ENCODE measurements at places on chromosomes 2 and 18.

- DNase-seq = no peak
Observed at GRCh38 chr2:46097714-46098480, 199.3 kb upstream of the EPAS1 start.

DNA sequence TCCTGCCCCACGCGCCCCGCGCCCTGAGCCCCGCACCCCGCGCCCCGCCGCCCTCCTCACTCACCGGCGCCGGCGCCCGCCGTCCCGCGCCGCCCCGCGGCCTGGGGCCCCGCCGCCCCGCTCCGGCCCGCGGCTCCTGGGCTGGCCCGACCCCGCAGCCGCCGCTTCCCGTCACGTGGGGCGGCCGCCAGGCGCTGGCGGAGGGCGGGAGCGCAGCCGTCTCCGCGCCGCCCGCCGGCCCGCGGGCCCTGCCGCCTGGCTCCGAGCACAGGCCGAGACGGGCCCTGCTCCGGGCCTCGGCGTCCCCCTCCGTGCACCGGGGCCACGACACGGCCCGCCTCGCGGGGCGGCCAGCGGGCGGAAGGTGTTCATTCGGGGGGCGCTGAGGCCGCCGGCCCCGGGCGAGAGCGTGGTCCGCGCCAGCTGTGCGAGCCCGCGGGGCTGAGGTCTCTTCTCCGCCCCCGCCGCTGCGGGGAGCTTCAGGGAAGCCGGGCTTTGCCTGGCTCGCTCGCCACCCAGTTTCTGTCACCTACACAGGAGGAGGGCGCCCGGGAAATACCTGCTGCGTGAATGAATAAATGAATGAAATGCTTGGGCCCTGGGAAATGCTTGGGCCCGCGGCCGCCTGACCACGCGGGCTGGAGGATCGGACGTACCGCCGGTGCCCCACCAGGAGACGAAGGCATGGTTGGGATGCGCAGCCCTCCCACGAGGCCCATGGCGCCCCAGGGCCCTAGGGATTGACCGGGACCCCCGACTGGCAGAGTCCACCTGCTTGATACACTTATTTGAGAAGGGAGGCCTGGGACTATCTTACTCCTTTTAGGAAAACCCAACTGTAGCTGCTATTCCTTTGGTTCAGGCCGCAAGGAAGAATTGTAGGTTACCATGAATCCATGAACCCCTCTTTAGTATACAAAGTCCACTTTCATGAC lies at the start of gene TGFBRAP1:
TSS of gene TGFBRAP1 (minus strand) at position 175 of the 935 bp plus-strand sequence. CDS start 21,434 bp downstream, outside the sequence.
- DNase-seq = peak; percentile 42

- no peak for DNase-seq
Observed at GRCh38 chr2:174529916-174530315, 43.1 kb upstream of the GPR155 start.

GRCh38 chr18:6638447-6638846 lies 91.1 kb upstream of the ARHGAP28 start:
- DNase-seq = no peak

DNA sequence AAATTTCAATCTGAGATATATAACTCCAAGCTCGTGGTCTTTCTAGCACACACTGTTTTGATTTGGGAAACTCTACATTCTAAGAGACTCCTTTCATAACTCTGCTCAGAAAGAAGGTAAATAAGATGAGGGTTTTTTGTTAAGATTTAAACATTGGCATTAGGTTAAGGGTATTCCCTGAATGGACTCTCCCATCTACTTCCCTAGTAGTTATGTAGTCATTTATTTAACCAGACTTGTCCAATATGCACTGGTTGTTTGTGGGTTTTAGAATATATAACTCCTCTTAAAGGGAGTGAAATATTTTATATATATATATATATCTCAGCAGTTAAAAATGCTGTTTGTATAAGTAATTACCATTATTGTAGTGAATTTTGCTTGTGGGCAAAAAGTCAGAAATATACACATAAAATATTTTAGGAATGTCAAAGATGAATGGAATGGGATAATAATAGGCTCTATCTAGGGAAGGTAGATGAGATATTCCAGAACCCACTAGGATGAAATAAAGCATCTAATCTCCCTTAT lies 61.5 kb upstream of the WDR75 start:
- DNase-seq = no peak

DNA sequence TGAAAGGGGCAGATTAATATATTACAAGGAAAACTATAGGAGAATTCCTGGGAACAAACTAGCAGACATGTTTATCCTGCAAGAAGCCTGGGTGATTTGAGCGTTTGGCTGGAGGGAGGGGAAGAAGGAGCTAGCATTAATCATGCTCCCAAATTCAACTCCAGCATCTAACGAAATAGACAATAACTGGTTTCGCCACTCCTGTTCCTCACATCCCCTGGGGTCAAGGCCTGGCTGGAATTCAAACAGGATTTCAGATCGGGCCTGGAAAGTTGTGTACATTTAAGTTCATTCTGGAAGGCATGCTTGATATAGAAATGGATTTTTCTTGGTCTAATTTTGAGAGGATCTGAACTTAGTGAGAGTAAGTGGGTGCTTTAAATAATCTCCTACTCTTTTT lies 126.1 kb upstream of the CTAGE1 start:
- DNase-seq = no peak

DNA sequence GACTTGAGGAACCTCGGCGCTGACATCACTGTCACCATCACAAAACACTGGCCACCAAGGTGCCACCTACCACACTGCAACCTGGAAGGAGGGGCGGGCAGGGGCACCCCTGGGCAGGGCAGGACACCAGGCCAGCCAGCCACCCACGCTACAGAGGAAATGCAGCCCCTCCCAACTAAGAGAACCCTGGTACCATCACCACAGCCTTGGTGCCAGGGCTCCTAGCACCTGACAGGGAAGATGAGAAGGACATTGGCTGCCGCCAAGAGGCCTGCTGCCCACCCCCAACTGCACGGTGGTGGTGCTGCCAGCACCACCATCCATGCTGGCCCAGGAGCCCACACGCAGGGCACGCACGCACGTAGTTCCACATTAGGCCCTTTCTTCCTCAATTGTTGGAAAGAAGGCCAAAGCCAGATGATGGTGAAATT lies 88.7 kb downstream of the HDAC4 start:
- DNase-seq = no peak

- DNase-seq = no peak
Observed at GRCh38 chr2:47653902-47654789, 128.8 kb upstream of the MSH6 start.

GRCh38 chr18:64202863-64203262 lies 54.0 kb upstream of the LINC00305 start:
- DNase-seq = no peak

- DNase-seq = no peak
Observed at GRCh38 chr2:46690825-46691224, 211.5 kb downstream of the TMEM247 start.

GRCh38 chr2:30583204-30583749 lies 136.2 kb downstream of the LCLAT1 start:
- DNase-seq = no peak

- DNase-seq = no peak
Observed at GRCh38 chr2:191611614-191612013, 66.3 kb upstream of the NABP1 start.

DNA sequence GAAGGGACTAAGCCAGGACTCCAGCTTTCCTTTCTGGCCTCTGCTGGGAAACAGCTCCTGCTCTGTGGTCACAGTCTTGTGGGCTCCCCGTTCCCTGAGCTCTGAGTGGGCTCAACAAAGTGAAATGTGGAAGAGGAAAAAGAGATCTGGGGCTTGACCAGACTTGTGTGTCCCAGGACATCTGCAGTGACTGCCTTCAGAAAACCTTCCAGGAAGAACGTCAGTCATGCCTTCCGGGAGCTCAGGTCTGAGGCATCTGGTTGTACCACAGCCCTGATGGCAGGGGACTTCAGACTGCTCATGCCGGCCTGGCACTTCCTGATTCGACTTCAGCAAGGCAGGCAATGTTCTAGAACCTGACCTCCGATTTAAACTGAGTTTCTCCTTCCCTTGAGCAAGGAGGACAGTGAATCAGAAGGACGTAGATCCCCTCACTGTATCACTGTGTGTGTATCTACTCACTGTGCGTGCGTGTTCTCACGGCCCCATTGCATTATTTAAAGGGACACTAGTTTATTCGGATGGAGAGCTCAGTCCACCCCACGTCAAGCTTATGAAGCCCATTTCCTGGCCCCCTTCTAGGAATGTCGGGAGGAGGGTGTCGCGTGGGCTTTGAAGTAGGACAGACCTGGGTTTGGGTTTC lies 548 bp upstream of the FBLN7 start:
- DNase-seq = no peak

- DNase-seq = no peak
Observed at GRCh38 chr18:54396760-54397159, 39.1 kb downstream of the C18orf54 start.

GRCh38 chr2:35891936-35892335 lies 463.6 kb upstream of the CRIM1 start:
- no peak for DNase-seq

DNA sequence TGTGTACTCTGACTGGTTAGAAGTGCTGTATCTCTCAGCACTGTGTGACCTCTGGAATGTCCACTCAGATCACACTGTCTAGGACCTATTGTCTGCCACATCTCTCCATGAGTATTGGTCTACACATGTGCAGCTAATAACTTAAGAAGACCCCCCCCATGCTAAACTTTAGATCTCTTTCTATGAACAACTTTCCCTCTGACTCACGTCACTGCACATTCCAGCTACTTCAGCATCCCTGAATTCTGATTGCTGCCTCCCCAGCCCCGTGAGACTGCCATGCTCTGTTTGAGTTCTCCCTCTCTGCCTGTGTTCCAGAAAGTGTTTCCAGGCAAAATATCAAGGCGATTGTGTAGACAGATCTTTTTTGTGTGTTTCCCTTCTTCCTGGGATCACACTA lies 41.8 kb downstream of the RAPGEF4 start:
- DNase-seq = no peak

DNA sequence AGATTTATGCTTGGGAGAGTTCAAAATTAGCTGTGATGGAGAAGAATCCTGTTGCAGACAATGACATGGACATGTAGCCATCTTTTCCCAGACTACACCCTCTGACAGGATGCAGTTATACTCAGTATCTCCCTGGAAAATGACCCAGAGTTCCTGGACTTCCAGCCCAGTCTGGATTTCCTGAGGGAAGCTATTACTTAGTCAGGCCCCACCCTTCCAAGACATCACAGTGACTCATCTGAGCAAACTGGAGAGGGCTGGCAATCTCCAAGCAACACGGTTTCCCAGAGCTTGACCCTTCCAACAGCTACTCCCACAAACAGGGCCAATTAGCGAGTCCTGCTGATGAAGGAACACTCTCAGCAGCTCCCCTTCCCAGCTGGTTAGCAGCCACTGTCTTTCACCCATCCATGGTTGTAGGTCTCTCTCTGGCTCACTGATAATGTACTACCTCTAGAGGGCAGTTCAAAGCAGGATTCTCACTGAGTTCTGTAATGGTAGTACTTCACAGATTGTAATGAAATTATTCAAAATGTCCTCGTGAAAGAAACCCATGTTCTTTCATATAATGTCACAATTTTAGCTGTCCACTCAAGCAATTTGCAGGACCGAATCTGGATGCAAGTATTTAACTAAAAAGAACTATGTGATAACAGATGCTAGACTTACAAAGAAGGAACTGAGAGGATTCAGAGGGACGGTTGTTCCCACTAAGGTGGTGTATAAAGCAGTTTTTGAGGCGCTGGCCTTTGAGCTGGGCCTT lies 110.2 kb downstream of the MDH1 start:
- DNase-seq = no peak

Measured in stimulated activated naive CD4-positive, alpha-beta T cell (primary cell).